Heart right ventricle (tissue), 16 donors: ENCODE measurements at places on chromosomes 2 and 18.

- DNase-seq: no peak
Observed at GRCh38 chr2:27191070-27191829, 20.6 kb upstream of the ATRAID start.

DNA sequence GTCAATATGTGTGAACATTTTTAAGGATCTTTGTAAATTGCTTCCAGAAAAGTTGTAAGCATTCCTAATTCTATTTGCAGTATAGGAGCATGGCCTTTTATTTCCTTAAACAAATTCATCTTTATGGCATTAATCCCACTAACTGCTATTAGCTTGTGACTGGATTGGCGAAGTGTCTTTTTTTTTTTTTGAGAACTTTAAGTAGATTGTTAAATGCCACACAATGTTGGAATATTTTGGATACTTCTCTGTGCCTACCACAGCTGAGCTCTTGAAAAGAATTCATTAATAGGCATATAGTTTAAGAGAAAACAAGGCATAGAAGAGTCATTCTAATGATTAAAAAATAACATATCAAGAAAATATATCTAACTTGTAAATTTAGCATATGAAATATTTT is 129.7 kb downstream of the LAMA3 start:
- DNase-seq: no peak

DNA sequence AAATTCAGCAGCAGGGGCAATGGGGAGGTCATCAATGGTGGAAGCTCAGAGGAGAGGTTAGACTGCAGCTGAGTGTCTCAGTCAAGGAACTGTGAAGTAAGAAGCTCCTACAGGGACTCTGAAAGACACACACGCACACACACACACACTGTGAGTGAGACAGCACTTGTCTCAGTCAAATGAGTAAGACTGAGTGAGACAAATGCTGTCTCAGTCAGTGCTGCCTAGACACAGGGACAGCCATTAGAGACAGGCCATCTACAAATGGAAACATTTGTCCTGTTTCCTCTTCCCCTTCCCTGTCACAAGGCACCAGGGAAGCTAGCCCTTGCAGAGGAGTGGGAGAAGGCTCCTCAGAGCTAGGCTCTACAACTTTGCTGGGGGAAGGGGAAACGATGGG is 577.4 kb upstream of the GCFC2 start:
- no peak for DNase-seq

GRCh38 chr18:9215221-9215933 is 78.8 kb downstream of the ANKRD12 start:
- no peak for DNase-seq

GRCh38 chr2:127165539-127165935 is 54.6 kb downstream of the CYP27C1 start:
- DNase-seq: no peak

- DNase-seq: no peak
Observed at GRCh38 chr2:25982968-25983280, 627 bp upstream of the KIF3C start.

GRCh38 chr2:83058683-83059082 is 1400.4 kb downstream of the SUCLG1 start:
- no peak for DNase-seq

GRCh38 chr2:129193961-129194360 is 785.5 kb upstream of the RAB6C start:
- DNase-seq: no peak

GRCh38 chr18:74468547-74469061 is 11.5 kb upstream of the DIPK1C start:
- DNase-seq: no peak

DNA sequence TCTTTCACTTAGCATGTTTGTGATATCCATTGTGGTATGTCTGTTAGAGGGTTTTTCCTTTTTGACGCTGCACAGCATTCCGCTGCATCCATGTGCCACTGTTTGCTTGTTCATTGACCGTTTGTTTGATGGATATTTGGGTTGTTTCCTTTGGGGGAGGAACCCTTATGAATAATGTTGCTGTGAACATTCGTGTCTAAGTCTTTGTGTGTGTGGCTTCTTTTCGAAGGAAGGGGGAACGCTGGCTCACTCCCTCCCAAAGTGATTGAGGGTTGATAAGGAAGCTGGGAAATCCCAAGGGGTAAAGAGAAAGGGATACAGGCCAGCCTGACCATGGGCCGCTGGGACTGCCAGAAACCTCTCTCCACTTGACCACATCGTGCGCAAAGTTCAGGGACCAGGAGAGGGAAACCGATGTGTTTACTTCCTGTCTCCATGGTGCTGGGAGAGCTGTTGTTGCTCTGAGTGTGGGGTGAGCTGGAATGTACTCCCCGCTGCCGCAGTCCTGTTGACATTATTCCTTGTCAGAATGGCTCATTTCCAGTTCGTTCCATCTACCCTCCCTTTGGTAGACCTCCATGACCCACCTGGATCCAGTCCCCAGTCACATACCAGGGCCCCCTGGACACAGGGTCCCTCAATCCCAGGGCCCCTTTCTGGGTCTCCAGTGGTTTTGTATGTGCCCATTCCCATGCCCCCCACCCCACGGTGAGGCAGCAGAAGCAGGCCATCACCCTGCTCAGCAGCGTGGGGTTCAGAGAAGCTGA is 39.6 kb downstream of the HS1BP3 start:
- peak; percentile 94 for DNase-seq

DNA sequence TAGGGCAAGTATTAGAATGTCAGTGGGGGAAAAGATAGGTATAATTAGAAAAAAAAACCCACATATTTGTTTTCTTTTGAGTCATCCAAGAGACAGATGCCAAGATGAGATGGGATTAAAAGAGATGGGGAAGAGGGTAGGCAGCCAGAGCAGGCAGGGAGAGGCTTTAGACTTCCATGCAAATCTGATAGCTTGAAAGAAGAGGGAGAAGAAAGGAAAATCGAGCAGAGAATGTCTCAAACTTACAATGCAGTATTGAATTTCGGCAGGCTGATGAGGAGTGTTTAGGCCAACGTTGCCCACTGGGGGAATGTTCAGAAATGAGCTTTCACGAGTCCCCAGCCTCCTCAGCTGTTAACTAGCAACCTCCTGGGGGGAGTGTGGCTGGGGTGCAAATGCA is 91.3 kb downstream of the SPATS2L start:
- no peak for DNase-seq

DNA sequence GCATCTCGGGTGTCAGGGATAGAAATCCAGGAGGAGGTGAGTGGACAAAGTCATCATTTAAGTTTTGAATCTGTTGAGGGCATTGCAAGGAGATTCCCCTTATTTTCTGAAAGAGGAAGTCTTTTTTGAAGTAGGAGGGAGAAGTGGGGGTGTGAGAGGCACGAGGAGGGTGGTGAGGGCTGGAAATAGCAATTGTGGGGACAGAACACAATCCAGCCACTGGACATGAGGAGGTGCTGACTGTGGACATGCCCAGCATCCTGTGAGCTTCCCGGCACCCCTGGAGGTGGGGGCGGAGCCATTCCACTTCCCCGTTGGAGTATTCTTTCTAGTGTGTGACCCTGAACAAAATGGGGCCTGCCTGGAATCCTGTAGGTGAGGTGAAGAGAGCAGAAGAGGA is 310.7 kb upstream of the EPAS1 start:
- DNase-seq: peak; percentile 15

GRCh38 chr2:164840458-164840929 is 1.1 kb downstream of the COBLL1 start:
- peak; percentile 45 for DNase-seq

- no peak for DNase-seq
Observed at GRCh38 chr18:10076502-10077030, 162.8 kb downstream of the VAPA start.

- no peak for DNase-seq
Observed at GRCh38 chr2:52512760-52513159, 1254.8 kb upstream of the CHAC2 start.

DNA sequence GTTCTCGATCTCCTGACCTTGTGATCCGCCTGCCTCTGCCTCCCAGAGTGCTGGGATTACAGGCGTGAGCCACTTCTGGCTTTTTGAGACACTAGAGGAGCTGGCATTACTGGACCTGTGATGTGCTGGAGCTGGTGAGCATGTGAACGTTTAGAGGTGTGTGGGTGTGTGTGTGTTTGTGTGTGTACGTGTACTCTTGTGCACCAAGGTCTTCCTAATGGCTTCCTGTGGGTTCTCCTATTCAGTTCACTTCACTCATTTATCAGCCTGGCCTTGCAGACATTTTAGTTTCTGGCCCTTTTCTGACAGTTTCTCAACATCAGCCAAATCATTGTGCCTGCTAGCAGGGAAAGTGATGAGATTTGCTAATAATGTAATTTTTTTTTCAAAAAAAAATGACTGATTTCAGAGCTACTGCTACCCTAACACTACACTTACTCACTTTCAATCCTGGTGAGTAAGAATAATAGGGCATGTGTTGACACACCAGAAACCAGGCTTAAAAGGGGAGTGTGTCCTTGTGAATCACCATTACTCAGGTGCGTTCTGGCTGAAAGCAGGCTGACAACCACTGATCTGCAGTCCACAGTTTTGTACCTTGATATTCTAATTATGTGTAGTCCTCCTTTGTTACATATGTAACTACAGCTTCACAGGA is 41.0 kb upstream of the ACTR3 start:
- no peak for DNase-seq

DNA sequence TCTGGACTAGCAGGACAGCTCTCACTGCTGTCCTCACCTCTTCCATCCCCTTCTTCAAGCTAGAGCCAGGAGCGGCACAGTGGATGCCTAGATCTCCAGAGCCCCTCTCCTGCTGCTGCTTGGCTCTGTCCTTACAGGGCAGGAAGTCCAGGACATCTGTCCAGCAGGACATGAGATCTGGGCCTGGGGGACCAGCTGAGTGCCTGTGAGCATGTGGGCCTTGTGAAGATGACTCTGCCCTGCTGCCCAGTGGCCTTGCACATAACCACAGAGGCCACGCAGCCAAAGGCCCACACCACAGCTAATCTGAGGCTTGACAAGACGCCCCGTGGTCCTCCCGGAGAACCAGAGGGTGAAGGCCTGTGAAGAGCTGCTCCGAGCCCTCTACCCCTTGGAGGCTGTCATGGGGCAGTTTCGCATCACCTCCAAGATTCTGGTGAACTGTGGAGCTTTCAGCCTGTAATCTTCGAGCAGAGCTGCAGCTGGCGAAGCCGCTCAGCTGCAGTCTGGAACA is 516.7 kb upstream of the HS6ST1 start:
- no peak for DNase-seq

- DNase-seq: no peak
Observed at GRCh38 chr2:46150445-46150955, 146.7 kb upstream of the EPAS1 start.

GRCh38 chr2:205176546-205176945 is 505.8 kb upstream of the NRP2 start:
- no peak for DNase-seq

- no peak for DNase-seq
Observed at GRCh38 chr18:59144483-59144882, 4.8 kb downstream of the SEC11C start.

DNA sequence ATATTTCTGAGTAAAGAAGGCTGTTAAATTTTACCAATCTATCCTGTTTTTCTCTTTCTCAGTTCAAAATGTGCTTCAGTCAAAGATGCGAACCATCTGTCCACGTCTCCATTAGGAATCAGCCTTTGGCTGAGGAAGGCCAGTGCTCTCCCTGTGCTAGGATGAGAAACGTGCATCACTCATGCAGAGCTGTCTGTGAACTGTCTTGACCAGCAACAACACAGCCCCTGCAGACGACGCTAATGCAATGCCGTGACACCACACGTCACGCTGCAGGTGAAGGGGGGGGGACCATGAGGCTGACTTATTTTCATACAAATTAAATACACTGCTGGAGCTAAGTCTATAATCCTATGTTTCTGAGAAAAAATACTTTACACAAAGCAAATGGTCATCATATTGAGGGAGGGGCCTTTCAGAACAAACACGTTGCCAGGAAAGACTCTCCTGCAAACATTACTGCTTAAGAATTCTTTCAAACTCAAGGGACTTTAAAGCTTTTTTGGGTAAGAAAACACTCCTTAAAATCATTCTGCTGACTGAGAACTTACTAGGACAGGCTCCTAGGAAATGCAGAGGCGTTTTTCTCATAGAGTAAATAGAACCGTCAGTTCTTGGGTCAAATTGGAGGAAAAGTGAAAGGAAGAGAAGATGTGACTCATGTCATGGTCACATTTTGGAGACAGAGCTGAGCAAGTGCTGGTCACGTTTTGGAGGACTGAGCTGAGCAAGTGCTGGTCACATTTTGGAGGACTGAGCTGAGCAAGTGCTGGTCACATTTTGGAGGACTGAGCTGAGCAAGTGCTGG is 97.0 kb downstream of the MBP start:
- DNase-seq: no peak

DNA sequence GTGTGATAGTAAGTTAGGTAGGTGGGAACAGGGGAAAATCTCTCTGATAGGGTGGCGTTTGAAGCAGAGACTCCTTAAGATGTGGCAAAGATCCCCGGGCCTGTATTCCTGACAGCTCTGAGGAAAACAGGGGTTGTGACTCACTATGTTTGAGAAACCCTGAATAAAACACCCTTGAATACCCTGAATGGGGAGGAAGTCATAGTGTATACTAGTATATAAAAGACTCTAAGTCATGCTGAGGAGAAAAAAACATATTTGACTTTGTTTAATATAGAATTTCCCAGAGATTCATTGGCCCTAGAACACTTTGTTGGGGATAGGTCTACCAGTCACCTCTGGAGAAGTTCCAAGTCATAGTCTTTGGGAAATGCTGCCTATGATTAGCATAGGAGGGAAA is 590.9 kb downstream of the IRS1 start:
- no peak for DNase-seq

DNA sequence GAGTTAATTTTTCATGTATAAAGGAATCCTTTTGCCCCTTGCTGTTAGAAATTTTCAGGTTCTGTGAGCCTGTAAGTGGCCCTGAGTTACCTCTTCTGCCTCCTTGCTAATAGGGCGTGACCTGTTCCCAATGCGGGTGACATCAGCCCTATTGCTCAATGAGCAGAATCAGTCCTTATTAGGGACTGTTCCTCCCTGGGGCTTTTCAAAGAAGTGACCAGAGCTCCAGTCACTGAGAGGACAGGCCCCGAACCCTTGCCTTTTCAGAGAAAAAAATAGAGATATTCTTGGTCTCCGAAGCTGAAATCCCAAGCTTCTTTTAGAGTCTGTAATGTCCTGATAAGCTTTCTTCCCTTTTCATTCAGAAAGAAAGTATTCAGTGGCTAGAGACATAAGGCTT is 8.2 kb upstream of the APOB start:
- no peak for DNase-seq

DNA sequence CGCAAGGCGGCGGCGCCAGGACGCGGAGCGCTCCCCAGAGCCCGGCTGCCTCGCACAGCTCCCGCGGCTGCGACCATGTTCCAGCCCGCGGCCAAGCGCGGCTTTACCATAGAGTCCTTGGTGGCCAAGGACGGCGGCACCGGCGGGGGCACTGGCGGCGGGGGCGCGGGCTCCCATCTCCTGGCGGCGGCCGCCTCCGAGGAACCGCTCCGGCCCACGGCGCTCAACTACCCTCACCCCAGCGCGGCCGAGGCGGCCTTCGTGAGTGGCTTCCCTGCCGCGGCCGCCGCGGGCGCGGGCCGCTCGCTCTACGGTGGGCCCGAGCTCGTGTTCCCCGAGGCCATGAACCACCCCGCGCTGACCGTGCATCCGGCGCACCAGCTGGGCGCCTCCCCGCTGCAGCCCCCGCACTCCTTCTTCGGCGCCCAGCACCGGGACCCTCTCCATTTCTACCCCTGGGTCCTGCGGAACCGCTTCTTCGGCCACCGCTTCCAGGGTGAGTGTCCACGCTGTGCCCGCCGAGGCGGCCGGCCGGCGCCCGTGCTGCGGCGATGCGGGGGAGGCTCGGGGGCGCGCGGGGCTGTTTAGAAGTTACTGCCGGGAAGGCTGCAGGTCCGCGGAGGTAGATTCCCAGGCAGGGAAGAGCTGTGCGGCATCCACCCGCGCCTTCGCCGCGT is 696 bp downstream of the EMX1 start:
- DNase-seq: no peak
